ENCODE measurements at places on chromosomes 7 and 10. TPM values are rescaled to one million over a fixed set of nuclear protein-coding genes. Genes with fewer than 3 reads are reported as not detected.

DNA sequence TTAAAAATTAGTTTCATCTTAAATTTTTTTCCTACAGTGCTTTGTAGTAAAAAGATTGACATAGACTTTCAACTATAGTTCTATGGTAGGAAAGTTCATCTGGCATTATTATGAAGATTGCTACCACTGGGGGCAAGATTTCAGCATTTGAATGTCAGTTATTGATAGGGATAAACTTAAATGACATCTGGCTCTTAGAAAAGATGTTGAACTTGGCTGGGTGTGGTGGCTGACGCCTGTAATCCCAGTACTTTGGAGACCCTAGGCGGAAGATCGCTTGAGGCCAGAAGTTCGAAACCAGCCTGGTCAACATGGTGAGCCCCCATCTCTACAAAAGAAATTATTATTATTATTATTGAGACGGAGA lies 1.4 kb upstream of the TRA2A start:
- no peak for DNase-seq

IRF5 gene
- not detected for polyA plus RNA-seq

DNA sequence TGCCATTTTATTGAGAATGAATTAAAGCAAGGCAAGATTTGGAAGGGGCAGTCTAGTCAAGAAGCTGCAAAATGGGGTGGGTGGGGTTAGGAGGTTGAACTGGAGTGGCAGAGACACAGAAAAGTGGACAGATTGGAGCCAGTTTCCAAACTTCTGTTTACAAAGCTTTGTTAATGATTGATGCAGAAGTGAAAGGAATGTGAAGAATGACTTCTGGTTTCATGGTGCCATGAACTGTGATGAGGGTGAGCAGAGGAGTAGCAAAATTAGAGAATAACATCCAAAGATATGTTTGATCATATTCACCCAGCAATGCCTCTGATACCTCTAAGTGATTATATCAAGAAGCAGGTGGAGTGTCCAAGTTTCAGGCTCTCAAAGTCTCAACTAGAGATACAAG lies 1118.0 kb upstream of the C7orf33 start:
- no peak for DNase-seq

CDHR1 gene
- 0.17 TPM for polyA plus RNA-seq

DNA sequence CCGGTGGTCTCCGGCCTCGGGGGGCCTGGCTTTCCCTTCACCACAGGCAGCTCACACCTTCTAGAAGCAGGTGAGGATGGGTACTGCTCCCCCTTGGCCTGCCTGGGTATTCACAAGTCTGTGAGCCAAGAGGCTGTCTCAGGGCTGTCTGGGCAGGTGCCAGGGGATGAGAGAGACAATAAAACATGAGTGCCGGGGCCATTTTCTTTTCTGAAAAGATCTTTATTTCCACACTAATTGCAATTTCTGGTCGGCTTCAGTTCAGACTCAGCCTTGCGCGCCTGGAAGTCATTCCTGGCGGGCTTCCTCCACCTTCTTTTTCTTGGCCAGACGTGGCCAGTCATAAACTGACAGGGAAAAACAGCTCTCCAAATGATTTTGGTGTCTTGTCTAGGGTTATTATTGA lies 171.2 kb downstream of the ARHGAP12 start:
- peak; percentile 29 for DNase-seq

DNA sequence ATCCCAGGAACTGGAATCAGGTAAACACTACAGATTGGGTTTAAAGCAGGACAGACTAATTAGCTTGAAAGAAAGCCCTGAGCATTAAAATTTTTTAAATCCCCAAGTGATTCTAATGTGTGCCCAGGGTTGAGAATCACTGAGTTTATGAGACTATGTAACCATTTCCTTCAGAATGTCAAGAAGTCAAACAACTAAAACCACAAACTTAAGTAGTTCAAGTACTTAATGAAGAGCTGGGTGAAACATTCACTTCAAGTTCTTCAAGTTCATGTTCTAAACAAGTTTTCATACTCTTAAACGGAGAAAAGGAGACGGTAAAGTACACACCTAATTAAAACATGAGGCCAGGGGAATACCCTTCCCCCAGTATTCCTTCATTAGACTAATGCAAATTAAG lies 28.2 kb upstream of the TLL2 start:
- DNase-seq, result no peak

GJC3 gene
- polyA plus RNA-seq, result not detected

DNA sequence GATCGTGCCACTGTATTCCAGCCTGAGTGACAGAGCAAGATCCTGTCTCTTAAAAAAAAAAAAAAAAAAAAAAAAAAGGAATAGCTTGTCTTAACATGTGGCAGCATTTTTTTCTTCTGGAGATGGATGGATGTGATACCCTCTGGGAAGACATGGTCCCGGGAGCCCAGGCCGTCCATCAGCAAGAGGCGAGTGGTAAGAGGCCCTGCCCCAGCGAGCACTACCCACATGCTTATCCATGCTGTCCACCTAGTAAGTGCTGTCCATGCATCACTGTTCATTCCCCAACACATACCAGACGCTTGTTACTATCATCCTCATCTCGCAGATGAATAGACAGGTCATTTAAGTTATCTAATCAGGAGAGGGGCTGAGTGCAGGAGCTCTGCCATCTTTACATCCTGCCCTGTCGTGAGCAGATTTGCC lies 12.9 kb downstream of the ATP6V1F start:
- no peak for DNase-seq

PLAC9 gene
- polyA plus RNA-seq, result 92.9 TPM

GRCh38 chr7:3495530-3495929 lies 194.5 kb downstream of the SDK1 start:
- DNase-seq, result no peak

DNA sequence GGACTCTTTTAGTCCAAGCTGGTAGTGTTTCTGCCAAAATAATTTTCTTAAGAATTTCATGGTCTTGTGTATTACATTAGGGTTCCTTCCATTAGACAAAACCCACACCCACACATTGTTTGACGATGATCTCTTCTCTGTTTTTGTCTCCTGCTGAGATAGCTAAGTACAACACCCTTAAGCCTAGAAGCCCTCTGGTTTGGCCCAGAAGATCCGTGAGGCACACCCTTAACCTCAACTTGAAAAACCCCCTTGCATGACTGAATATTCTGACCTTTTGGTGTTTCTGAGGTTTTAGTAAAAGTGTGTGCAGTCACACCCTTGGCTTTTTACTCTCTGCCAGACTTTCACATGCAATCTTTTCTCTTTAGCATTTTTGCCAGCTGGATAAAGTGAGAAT lies 29.3 kb upstream of the ERCC6 start:
- no peak for DNase-seq
